Bone marrow (tissue), 2 donors: ENCODE measurements at places on chromosomes 5 and 9.
A peak's percentile ranks its signal among the peaks of the same experiment; 100 is the strongest.

DNA sequence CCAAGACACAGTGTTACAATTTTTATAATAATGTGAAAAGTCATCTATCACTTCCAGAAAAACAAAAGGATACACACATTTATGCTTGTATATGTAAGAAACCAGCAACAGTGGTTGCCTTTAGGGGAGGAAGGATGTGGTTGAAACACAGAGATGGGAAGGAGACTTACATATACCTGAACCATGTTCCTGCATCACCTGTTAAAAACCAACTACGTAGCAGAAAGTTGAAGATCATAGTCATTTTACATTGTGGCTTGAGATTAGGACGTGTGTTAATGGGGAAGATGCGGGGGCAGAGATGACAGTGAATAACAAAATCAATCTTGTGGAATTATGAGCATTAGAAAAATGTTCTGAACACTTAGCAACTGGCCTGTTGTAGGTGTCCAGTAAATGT, 307.3 kb downstream of the MLLT3 start:
- DNase-seq: no peak

- no peak for DNase-seq
Observed at GRCh38 chr9:71308454-71308853, 187.0 kb upstream of the TRPM3 start.

GRCh38 chr9:97398999-97399758, 12.7 kb upstream of the TDRD7 start:
- peak; percentile 28 for DNase-seq

DNA sequence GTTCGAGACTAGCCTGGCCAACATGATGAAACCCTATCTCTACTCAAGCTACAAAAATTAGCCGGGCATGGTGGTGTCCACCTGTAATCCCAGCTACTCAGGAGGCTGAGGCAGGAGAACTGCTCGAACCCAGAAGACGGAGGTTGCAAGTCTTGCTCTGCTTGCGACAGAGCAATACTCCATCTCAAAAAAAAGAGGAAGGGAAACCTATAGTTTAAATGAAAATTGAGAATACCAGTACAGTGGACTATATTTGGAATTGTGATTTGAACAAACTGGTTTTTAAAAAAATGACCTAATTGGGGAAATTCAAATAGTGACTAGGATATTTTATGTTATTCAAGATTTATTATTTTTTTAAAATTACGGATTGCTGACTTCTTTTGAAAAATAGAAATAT, 33.2 kb downstream of the DIAPH1 start:
- DNase-seq: no peak

GRCh38 chr9:122029898-122030297, 63.2 kb downstream of the TTLL11 start:
- no peak for DNase-seq

- no peak for DNase-seq
Observed at GRCh38 chr5:102031711-102032110, 264.4 kb downstream of the SLCO4C1 start.

DNA sequence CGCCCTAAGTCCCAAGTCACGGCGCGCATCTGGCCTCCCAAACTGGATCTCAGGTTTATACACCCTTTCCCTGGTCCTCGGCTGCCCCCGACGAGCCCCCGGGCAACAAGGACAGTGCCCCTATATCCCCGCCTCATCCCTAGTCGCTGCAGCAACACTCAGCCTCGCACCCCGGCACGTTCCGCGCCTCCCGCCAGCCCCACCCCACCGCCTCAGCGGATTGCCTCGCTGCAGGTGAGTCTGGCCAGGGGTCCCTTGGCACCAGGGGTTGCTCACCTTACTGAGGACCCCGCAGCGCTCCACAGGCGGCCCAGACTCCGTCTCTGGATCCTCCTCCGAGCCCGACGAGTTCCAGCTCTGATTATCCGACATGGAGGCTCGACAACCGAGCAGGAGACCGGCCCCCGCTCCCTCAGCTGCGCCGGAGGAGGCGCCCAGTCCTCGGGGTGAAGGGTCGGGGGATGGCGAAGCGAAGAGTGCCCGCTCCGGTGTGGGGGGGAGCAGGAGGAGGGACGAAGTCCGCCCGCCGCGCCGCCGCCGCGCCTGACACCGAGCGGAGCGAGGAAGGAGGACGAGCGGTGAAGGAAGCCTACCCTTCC, 494 bp downstream of the CERT1 start:
- peak; percentile 49 for DNase-seq

DNA sequence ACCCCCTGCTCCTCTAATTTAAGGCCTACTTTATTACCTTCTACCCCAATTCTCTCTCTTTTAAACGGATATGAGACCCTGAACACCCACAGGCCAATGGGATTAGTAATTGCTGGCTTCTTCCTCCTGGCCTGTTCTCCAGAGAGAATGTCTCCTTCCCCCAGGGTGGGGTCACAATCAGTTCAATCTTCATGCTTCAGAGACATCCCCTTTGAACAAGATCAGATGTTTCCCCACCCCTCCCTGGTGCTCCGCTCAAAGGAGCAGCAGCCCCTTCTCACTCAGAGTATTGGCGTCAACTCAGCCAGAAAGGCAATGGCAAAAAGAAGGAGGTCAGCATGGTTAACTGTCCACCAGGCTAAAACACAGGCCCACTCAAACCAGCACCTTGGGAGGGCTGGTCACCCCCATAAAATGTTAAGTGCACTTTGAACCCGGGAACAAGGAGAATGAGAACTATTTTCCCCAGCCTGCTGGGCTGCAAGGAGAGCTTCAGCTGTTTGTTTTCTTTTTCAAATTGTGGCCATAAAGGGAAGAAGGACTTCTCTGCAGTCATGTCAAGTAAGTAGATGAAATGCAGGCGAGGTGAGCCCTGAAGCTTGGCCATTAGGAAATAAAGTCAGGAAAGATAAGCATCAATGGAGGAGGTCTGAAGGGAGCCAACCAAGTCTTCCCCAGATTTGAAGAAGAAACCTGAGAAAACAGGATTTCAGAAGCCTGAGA, 20.1 kb downstream of the LHFPL2 start:
- no peak for DNase-seq

GRCh38 chr9:13447843-13448422, 168.4 kb upstream of the MPDZ start:
- no peak for DNase-seq
